ENCODE measurements at places on chromosomes 16 and 17.

DNA sequence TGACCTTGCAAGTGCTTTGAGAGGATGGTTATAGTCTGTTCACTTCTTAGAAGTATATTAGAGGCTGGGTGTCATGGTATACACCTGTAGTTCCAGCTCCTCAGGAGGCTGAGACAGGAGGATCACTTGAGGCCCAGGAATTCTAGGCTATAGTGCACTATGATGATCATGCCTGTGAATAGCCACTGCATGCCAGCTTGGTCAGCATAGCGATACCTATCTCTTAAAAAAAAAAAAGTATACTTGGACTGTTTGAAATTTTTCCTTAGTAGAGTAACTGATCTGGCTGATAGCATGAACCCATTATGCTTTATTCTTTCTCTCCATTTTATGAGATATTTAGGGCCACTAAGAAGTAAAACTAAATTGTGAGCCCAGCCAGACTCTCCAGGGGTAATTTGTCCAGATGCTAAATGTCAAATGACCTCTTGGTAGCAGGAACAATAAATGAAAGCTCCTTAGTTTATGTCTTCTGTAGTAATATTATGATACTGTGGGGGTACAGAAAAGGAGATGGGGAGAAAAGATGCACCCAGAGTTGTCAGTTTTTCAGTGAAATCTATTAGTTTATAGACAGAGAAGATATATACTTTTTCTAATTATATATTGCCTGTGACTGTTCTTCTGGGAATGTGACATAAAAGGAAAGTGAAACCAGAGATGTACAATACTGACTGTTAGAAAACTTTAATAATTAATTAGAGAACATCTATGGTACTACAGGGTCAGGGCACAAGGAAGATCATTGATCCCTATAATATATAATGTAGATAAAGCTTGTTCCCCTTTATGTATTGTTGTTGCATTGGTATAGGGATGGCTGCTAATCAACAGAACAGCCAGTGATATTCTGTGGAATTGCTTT lies 335.3 kb upstream of the TBX2 start:
- DNase-seq, result no peak

- no peak for DNase-seq
These were observed 204.1 kb upstream of the CIBAR2 start for GRCh38 chr16:85316321-85316919.

- no peak for DNase-seq
These were observed 14.0 kb downstream of the TMEM92 start for GRCh38 chr17:50288306-50288705.

DNA sequence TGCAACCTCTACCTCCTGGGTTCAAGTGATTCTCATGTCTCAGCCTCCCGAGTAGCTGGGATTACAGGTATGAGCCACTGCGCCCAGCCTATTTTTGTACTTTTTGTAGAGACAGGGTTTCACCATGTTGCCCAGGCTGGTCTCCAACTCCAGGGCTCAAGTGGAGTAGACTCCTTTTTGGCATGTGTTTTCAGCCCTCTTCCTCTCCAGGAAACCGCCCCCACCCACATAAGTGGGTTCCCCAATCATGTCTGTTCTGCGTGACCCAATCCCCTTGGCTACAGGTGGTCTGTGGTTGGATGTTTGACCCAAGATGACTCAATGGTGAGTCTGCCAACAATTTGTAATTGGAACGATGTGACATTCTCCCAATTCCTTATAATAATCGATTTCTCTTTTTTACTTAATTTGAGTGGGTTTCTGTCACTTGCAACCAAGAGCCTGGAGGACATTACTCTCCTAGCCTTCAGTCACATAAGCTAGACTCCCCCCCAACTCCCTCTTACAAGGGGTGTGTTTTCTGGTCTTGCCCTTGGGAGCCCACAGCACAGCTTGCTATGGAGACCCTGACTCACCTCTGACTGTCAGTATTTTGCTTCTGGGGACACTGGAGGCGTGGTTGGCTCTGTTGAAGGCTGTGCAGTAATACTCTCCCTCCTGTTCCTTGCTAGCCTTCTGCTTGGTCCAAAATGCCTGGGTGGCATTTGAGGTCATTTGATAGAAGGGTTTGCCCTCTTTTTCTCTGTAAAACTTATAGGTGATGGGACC lies 34.9 kb downstream of the PECAM1 start:
- DNase-seq, result no peak

GRCh38 chr17:67759355-67760171 lies 41.8 kb downstream of the NOL11 start:
- DNase-seq, result peak; percentile 72

GRCh38 chr17:31391496-31391949 lies at the start of gene RAB11FIP4:
Gene RAB11FIP4 (plus strand): TSS chr17:31391675. CDS start chr17:31391853, 178 bp downstream.
- no peak for DNase-seq

GRCh38 chr17:7754656-7755055 lies 37.1 kb downstream of the DNAH2 start:
- no peak for DNase-seq

GRCh38 chr17:27326051-27326450 lies 32.1 kb downstream of the WSB1 start:
- no peak for DNase-seq

- DNase-seq, result no peak
These were observed 66.0 kb downstream of the SNX20 start for GRCh38 chr16:50614955-50615724.

GRCh38 chr17:2929881-2930533 lies 133.4 kb downstream of the OR1D5 start:
- DNase-seq, result peak; percentile 55

DNA sequence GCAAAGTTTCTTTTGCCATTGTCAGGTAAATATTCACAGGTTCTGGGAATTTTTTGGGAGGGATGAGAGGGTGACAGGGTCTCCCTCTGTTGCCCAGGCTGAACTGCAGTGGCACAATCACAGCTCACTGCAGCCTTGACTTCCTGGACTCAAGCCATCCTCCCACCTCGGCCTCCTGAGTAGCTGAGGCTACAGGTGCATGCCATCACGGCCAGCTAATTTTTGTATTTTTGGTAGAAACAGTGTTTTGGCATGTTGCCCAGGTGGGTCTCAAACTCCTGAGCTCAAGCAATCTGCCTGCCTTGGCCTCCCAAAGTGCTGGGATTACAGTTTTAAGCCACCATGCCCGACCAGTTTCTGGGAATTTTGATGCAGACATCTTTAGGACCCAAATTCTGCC lies 53.0 kb downstream of the IQCK start:
- no peak for DNase-seq

DNA sequence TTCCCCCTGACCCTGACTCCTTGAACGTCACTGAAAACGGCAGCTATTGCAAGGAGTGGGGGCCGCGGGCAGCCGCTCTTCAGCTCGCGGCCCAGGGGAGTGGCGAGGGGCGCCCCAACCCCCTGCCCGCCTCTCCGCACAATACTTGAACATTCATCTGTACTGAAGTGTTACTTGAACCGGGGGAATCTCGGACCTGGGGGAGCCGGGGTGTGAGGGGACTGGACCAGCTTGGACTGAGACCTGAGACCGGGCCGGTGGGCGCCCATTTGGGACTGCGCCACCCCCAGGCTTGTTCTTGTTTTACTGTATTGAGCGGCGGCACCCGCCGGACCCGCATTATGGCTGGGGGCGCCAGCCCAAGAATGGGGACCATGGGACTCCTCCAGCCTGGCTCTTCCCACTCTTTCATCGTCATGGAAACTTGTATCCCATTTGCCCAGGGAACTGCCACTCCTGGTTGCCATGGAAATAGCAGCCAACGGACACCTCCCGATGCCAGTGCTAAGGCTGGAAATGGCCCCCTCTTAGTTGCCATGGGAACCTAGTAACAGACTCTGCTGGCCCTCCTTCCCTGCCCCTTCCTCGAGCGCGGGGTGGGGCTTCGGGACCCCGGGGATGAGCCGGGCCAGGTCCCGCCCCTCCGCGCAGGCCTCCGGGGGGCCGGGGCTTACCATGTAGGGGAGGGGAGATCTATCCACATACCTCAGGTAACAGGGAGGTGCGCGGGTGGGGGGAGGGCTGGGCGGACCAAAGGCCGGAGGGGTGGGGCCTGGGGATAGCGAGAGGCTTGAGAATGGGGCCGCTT lies 805 bp upstream of the ORAI3 start:
- DNase-seq, result peak; percentile 97

DNA sequence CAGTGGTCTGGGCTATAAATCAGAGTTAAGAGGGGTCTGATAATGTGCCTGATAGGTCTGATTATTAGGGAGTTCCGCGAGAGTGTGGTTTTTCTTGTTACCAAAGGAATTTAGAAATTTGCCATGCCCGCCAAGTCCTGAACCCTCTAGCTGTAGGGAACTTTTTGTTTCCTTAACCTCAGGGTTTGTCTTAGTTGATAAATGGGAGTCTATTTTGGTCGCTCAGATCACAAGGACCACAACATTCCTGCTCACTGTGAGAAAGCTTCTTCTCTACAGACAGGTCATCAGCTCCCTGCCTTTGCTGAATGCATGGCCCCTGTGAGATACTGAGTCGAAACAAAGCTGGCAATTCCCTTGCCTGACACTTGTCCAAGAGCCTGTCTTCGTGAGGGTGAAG lies 497.8 kb downstream of the HS3ST4 start:
- no peak for DNase-seq

DNA sequence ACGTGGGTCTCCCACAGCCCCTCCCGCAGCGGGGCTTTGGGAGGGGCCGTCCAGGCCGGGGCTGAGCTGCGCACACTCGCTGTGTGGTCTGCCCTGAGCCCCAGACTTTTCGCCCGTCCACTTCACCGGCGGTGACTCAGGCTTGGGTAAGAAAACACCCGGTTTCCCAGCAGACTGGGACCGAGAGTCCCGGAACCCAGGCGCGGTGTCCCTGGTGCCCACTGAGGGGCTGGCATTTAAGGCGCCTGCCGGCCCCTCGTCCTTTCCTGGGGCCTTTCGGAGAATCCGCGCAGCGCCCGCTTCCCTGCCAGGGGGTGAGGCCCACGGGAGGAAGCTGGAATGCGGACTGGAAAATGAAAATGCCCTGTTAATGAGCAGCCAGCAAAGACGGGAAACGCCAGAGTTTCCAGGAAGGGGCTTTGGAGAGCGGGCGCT lies 100.3 kb downstream of the C16orf95 start:
- DNase-seq, result peak; percentile 81

DNA sequence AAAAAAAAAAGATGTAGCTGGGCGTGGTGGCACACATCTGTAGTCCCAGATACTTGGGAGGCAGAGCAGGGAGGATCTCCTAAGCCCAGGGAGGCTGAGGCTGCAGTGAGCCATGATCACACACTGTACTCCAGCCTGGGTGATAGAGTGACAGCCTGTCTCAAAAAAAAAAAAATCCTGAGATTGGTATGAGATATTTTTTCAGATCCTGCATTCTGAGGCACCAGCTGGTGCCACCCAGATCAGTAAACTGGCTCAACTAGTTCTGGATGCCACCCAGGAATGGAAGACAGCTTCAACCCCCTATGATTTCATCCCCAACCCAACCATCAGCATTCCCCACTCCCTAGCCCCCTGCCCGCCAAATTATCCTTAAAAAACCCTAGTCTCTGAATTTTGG lies 7.1 kb upstream of the GJC1 start:
- no peak for DNase-seq

DNA sequence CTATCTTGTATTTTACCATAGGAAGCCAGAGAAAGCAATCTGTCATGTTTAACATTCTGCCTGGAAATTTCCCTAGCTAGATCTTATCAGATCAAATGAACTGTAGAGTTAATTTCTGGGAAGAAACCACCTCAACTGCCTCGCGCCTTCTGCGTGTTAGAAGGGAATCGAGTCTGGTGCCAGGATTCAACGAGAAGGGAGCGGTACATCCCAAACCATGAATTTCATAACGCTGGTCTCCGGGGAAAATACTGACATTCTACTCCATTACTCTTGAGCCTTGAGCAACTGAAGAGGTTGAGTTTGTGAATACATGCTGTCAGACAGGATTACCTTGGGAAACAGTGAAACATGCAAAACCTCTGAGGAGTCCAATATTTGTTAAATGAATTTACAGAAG lies 35.2 kb downstream of the MPHOSPH6 start:
- DNase-seq, result no peak

DNA sequence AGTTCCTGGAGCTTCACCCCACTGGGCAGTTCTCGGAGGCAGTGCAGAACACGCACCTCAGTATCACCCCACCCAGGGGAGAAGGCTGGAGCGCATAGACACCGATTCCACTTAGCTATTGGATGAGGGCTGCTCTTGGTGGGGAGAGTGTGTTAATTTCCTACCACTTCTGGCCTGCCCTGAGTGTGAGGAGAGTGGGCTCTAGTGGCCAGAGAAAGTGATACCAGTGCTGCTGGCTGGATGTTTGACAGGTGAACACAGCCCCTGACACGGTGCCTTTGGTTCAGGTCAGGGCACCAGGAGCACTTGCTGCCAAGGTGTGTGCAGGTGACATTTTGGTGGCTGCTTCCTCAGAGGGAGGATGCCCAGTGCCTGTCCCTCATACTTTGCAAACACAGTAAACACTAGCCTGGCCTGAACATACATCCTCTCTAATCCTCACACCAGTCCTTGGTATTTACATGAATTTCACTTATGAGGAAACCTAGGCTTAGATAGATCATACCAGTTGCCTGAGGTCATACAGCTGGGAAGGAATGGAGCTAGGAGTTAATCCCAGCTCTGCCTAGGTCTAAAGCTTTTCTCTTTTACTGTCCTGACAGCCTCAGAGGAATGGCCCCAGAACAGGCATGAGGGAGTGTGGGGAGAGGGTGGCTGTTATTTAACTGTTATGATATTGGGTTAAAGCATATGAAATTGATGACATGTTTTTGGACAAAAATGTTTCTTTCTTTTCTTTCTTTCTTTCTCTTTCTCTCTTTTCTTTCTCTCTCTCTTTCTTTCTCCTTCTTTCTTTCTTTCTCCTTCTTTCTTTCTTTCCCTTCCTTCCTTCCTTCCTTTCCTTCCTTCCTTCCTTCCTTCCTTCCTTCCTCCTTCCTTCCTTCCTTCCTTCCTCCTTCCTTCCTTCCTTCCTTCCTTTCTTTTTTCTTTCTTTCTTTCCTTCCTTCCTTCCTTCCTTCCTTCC lies 21.0 kb upstream of the ITGAX start:
- no peak for DNase-seq

- no peak for DNase-seq
These were observed 56.8 kb downstream of the ANKFY1 start for GRCh38 chr17:4206962-4207361.

DNA sequence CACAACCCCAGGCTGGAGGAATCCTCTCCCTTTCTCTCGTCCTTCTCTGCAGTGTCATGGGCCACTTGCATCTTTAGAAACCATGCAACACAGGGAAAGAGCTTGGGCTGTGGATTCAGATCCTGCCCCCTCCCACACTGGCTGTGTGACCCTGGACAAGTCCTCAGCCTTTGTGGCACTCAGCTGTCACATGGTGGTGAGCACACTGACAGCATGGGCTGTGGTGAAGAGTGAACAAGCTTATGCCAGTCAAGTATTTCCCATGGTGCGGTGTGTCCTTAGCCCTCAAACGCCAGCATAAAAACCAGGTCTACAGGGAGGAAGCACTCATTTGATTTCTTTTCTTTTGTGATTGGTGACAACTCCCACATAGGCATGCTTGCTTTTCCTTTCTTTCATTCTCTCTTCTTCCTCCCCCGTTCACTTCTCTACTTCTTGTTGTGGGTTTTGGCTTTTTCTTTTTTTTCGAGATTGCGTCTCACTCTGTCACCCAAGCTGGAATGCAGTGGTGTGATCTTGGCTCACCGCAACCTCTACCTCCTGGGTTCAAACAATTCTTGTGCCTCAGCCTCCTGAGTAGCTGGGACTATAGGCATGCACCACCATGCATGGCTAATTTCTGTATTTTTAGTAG lies 314.2 kb downstream of the CPPED1 start:
- DNase-seq, result no peak

Measured in left hindlimb (tissue), 1 donor.